ENCODE measurements at places on chromosomes 1 and 21.
A peak's percentile ranks its signal among the peaks of the same experiment; 100 is the strongest.

DNA sequence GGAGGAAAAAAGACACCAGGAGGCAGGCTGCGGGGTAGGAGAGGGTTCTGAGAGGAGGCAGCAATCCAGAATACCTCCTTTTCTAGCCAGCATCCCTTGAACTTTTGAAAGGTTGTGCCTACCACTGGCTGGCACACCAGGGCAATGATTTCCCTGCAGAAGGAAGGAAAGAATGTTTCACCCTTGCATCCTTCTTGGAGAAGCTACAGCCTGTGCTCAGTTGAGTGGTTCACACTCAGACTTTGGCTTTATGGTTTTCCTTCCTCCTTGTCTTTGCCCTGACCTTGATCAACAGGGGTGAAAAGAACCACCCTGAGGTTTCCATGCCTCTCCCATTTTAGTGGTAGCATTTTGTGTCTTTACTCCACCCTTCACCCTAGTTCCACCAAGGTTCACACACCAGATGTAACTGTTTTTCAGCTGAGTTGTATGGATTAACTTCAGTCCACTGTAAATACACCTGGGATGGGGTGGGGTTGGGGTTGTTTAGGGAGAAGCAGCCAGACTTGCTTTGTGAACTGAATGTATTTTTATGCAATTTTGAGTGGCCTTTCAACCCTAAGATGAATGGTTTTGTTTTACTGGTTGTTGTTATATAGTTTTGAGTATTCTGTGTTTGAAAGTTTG is 122.3 kb downstream of the SYT2 start:
- no peak for DNase-seq

GRCh38 chr1:29981586-29982239 is 741.7 kb downstream of the MATN1 start:
- no peak for DNase-seq

DNA sequence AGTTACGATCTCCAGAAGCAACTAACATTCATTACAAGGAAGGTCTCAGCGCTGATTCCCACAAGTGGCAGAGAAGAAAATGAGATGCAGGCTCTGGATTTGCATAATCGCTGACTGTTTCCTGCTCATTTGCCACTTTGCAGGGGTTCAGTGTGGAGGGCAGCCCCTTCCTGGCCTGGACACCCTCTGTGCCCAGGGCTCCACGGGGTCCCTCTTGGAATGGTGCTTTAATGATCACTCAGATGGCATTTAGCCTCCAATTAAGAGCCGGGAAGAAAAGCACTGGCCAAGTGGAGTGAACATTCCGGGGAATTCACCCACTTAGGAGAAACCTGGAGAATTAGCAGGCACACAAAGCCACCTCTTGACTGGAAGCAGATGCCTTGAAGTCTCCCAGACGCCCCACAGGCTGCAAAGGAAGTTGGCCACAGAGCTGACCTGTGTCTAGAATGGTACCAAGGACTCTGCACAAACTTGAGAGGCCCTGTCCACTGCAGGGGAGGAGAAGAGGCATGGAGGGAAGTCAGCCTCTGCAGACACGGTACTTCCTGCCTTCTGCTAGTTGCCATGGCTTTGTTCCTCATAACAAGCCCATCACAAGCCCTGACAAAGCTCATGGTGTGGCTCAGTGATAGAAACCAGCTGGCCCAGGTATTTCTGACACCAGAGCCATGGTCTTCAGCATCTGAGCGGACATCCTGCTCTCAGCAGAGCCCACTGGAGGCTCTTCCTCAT is 157.2 kb downstream of the KAZN start:
- no peak for DNase-seq

DNA sequence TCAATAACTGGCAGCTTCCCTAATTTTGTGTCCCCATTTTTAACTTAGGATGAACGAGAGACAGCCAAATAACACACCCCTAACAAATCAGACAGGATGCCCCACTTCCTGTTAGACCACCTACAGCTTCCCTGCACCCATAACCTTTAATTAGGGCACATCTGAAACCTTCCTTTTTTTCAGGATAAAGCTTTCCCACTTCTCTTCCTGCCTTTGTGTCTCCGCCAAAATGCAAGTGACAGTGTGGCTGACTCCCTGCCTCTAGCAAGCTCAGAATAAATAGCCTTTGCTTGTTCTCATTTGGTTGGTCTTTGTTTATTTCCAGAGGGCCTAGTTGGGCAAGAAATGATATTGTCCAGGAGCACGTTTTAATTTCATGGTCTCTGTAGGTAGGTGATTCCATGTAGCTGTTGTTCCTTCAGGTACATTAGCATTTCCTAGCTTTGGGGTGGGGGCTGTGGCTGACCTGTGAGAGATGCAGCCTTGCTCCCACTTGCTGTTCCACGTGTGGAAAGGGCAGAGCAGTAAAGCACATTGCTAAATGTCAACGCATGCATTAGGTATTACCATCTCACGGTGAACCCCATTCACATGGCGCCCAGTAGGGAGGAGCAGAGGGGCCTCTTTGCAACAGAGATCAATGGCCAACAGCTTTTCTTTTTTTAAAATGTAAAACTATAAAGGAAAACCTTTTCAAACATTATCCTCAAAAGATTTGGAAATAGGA is 154.9 kb downstream of the ST6GALNAC3 start:
- no peak for DNase-seq

DNA sequence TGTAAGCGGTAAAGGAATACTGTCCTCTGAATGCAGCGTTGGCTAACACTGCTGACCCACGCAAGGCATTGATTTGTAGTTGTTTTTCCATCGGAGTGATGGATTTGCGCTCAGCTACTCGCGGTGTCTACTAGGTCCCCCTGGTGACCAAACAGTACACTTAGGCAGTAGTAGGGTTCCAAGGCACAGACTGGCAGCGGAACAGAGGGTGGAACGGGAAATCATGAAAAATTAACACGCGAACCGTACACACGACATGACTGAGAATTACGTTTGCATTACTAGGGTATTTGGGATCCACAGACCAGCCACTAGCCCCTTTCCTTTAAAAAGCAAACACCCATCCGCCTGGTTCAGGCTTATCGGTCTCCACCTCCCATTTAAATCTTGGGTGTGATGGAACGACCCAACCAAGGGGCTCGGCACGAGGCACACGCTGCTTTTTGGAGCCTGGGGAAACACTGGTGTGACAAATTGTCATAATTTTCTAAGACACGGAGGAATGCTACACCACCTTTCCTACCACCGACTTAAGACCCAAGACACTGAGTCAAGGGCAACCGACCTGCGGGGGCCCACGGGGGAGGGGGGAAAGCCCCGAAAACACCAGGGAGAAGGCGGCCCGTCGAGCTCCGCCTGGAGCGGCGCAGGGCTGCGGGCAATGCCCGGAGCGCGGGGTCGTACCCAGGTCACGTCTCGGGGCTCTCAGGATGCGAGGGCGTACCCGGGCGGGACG is 699 bp downstream of the DIPK1A start:
- DNase-seq = peak; percentile 51

DNA sequence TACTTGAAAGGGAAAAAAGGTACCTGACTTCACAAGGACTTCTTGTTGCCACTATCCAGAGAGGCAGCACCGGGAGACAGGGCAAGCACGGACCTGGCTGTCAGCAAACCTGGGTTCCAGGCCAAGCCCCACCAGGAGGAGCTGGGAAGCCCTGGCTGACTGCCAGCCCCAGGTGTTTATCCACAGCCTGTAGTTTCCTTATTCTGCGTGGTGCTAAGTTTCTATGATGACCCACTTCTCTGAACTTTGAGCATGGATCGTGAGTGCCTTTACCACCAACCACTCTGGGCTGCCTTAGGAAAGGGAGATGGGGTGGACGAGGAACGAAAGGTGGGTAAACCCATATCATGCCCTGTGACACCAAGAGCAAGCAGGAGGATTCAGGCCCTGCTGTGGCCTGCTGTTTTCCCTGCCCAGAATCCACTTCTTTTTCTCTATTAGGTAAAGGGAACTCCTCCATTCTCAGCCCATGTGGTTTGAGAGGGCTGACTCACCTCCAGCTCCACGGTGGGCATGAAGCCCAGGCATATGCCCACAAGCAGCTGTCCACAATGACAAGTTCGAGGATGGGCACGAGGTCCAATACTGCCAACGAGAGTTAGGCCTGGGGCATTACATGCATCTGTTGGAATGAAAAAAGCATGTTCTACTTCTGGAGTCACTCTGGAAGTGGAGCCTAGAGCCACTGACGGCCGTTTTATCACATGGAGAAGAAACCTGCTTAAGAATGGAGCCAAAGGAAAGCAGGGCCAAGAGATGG is 20.3 kb downstream of the TSPAN2 start:
- DNase-seq = no peak

GRCh38 chr1:70487910-70488665 is 77.0 kb downstream of the CTH start:
- no peak for DNase-seq

- DNase-seq = no peak
Measured at GRCh38 chr1:86926883-86927282, 12.4 kb downstream of the HS2ST1 start.

DNA sequence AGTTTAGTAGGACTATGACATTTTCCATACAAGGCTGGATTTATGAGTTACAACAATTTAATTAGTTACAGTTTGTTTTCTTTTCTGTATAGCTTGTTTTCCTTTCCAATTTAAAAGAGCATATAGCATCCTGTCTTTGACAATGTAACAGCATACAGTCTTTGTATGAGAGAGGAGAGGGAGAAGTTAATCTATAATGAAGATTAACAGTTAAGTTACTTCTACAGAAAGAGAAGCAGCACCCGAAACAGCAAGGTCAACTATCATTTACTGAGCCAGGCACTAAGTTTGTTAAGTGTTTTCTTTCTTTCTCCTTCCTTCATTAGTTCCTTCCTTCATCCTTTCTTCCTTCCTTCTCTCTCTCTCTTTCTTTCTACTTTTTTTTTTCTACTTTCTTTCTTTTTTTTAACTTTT is 52.3 kb upstream of the RAB4A start:
- no peak for DNase-seq

Data from activated gamma-delta T cell treated with anti-CD3 and anti-CD28 coated beads, Interleukin-2, amount 50 U/mL, for 16 hours (primary cell).